ENCODE measurements at places on chromosomes 1 and 21.

DNA sequence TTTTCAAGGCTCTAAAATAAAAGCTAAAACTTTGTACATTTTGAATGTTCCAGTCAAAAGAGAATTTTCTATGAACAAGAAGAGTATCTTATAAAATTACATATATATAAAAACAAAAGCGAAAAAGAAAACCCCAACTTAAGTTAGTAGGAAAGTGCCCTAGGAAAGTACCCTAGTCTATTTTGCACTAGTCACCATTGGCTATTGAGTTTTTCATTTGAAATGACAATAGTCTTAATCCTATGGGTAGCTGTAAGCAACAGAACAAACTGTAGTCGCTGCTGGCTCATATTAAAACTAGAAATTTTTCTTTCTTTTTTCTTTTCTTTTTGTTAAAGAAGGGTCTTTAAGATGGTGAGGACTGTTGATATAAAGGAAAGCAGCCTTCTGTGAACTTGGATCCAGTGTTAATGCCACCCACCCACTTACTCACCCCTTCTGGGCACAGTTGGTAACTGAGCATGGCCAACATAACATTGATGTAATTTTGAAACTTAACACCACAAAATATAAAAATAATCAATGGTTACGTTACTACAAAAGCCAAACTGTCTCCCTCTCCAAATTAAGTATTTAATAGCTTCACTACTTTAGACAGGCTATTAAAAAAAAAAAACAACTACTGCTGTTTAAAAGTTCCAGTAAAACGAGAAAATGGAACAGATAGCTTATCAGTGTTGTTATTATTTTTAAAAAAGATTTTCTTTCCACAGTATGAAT, 177.0 kb downstream of the EIF4G3 start:
- DNase-seq: no peak

- no peak for DNase-seq
Measured at GRCh38 chr1:169009666-169010065, 96.8 kb upstream of the ATP1B1 start.

- peak; percentile 22 for DNase-seq
Measured at GRCh38 chr21:36113647-36114428, 21.0 kb upstream of the CBR3 start.

DNA sequence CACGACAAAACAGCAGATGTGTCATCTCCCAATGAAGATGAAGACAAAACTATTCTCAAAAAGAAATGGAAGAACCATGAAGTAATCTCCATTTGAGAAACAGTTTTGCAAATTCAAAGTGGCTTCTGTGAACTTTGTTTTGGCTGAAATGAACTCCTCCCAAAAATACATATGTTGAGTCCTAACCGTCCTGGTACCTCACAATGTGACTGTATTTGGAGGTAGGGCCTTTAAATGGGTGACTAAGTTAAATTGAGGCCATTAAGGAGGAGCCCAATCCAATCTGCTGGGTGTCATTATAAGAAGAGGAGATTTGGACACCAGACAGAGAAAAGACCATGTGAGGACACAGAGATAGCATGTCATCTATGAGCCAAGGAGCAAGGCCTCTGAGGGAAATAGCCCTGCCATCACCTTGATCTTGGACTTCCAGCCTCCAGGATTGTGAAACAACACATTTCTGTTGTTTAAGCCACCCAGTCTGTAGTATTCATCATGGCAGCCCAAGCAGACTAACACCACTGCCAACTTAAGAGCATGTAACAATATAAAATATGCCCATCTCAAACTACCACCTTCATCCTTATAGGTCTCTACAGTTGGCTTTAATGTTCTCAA, 38.3 kb upstream of the KCNE1 start:
- no peak for DNase-seq

GRCh38 chr1:235892202-235892601, 25.5 kb upstream of the LYST start:
- no peak for DNase-seq

- no peak for DNase-seq
Measured at GRCh38 chr1:160652924-160653619, 6.2 kb upstream of the SLAMF1 start.

DNA sequence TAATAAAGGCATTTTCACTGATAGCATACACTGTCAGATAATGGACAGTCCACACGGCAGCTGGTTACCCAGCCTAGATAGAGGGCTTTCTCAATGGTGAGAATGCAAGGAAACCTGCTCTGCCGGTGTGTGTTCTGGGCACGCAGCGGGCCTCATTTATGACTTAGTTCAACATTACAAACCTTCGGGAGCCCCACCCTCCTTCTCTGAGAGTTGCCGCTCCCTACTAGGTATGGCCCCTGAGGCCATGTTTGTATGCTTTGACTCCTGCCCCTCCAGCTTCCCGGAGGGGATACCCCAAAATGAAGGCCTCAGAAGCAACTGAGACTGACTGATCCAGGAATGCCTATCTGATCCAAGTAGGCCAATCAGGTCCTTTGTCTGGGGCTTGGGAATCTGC, 17.2 kb upstream of the FABP3 start:
- DNase-seq: no peak

- no peak for DNase-seq
Measured at GRCh38 chr1:173206816-173207568, at the start of gene TNFSF4. Gene TNFSF4, minus strand, starts transcription at chr1:173207331. Its CDS starts 155 bp downstream, at chr1:173207176.

- no peak for DNase-seq
Measured at GRCh38 chr1:25197982-25198662, 34.2 kb downstream of the SYF2 start.

GRCh38 chr1:180261524-180262155, 31.6 kb downstream of the LHX4 start:
- no peak for DNase-seq

GRCh38 chr1:83761167-83762038, 237.5 kb downstream of the TTLL7 start:
- no peak for DNase-seq

- no peak for DNase-seq
Measured at GRCh38 chr1:187734427-187734826, 905.7 kb downstream of the PLA2G4A start.

GRCh38 chr1:6163191-6163972, 16.7 kb downstream of the CHD5 start:
- DNase-seq: no peak
